ENCODE measurements at places on chromosomes 12 and 14.

- DNase-seq: no peak
- H3K4me3 ChIP-seq: peak overlapping the region; percentile 40
- peaks cover 4% of the 10 kb centered on the region for H3K4me1 ChIP-seq
- no peaks in the 10 kb centered on the region for H3K36me3 ChIP-seq
Observed at GRCh38 chr12:124927201-124928094, 13.0 kb upstream of the UBC start.

DNA sequence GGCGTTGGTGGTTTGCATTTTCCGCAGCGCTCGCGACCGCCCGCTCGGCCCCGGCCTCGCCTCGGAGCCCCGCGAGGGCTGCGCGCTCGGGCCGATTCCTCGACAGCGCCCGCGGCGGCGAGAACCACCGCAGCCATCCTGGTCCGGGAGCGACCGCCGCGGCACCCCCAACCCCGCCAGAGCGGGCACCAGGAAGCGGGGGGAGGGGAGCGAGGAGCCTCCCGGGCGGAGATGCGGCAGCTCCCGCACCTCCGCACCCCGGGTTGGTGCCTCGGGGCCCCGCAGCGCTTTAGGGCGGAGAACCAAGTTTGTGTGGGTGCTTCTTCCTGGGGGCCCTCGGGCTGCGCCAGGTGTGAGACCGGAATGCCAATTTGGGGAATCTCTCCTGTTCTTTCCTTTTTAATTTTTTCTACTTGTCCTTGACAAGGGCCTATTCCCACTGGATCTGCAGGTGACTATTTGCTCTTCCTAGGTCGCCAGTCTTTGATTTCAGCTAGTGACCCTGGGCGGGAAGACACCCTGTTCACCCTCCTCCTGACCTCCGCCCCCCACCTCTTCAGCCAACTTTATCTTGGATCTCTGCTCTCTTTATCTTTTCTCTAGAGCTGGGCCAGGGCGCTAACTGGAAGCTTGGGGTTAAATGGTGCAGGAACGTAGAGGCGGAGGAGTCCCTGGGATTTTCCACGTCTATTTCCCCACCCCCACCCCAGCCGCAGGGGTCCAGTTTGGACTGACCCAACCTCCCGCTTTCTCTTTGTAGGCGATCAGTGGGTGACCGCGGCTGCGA, at the start of gene SOCS2:
SOCS2 (plus strand) TSS at position 751 of the 787 bp plus-strand sequence. CDS start 223 bp downstream, outside the sequence.
- peaks cover 70% of the 10 kb centered on the region for H3K4me1 ChIP-seq
- peak within 1 kb of the TSS; percentile 79 for H3K4me3 ChIP-seq
- H3K27me3 ChIP-seq: no peaks in the 10 kb centered on the region

DNA sequence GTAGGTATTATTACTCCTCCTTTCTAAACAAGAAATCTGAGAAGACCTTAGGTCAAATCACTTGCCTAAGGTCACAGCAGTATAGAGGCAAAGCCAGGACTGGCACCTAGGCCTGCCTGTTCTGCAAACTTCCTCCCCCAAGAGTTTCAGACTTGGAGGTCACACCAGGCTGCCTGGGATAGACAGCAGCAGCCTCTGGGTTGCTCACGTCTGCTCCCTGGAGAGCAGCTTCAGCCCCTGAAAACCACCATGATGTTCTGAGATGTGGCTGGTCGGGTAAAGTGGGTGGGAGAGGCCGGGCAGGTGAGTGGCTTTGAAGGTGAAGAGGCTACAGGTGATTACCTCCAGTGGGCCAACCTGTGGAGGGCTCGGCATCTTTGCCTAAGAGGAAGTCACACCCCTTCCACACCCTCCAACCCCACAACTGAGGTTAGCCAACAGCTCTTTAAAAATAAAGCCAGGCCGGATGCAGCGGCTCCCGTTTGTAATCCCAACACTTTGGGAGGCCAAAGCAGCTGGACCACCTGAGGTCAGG, 37.0 kb upstream of the PNMA1 start:
- no peak for DNase-seq
- H3K4me1 ChIP-seq: peaks cover 82% of the 10 kb centered on the region
- H3K27me3 ChIP-seq: no peaks in the 10 kb centered on the region
- no peaks in the 10 kb centered on the region for H3K36me3 ChIP-seq
- no peak overlapping the region for H3K4me3 ChIP-seq

DNA sequence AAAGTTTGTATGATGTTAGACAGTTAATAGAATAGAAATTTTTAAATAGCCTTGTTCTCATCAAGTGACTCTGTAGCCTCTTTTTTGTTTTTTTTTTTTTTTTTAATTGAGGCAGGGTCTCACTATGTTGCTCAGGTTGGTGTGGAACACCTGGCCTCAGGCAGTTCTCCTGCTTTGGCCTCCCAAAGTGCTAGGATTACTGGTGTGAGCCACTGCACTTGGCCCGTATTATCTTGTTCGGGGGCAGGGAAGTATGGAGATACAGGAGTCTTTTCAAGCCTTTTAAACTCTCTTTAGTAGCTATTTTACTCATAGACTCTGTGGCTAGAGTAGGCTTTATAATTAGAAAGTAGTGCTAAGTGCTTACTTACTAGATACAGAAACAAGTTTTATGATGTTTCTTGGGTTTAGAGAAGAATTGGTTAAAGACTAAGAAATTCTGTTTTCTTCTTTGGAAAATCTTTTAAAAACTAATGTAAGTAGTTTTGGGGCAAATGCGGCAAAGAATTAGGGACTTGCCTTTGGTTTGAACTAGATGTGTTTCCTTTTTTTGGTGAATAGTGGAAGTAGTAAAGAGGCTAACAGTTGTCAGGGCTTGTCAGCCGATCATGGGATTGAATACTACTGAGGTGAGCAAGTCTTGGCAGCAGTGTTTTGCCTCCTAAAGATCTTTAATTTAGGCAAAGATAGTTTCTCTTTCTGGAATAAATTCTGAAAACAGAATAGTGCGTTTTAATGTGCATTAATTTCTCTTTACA, 31.3 kb downstream of the FBXO34 start:
- no peak for DNase-seq
- no peak overlapping the region for H3K4me3 ChIP-seq
- H3K27me3 ChIP-seq: no peaks in the 10 kb centered on the region
- H3K36me3 ChIP-seq: no peaks in the 10 kb centered on the region
- peaks cover 86% of the 10 kb centered on the region for H3K4me1 ChIP-seq

- H3K4me3 ChIP-seq: no peak overlapping the region
- H3K4me1 ChIP-seq: no peaks in the 10 kb centered on the region
- H3K27ac ChIP-seq: no peak overlapping the region
- no peak for DNase-seq
- no peaks in the 10 kb centered on the region for H3K27me3 ChIP-seq
Observed at GRCh38 chr12:83656004-83656403, 969.3 kb downstream of the TMTC2 start.

DNA sequence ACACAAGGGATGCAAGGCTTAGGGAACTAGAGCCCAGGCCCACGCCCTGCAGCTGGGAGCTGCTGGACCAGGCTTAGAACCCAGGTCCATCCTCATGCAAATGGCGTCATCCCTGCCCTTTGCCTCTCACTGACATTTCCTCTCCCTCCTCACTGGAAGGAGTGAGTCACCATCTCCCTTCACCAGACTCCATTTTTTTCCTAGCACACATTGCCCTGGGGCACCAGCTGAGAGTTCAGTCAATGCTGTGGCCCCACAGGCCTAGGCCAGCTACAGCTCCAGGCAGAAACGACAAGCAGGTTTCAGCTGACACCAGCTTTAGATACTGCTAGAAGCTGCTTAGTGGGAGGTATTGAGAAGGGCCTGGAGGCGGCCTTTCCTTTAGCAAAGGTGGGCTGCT, 98.9 kb downstream of the RIMBP2 start:
- no peak overlapping the region for H3K27ac ChIP-seq
- DNase-seq: no peak
- no peaks in the 10 kb centered on the region for H3K36me3 ChIP-seq
- H3K27me3 ChIP-seq: no peaks in the 10 kb centered on the region
- no peaks in the 10 kb centered on the region for H3K4me1 ChIP-seq
- H3K4me3 ChIP-seq: no peak overlapping the region
